ENCODE measurements at places on chromosomes 3 and 15.

DNA sequence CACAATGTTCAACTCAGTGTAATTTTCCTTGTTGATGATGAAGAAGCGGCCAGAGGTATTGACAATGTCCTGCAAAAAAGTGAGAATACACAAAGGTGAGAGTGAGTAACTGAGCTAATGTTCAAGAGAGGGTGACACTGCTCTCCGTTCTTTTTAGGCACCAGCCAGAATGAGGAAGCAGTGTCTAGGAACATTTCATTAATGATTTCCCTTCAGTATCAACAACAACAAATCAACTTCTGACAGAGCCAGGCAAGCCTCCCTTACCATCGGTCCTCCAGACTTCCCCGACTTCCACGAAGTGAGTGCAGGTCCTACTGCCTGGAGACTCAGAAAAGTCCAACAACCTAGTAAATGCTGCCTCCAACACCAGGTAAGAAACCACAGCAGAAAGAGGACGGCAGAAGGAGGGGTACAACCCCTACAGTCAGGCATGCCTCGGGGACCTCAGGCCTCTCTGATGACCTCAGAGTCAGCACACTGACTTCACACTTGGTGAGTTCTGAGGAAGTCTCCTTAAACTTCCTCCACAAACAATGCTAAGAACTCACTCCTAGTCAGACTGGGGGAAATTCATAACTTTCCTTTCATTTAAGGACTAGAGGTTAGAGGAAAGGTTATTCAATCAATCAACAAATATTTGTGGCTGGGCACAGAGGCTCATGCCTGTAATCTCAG lies 62.7 kb downstream of the NPTN start:
- DNase-seq, result no peak

GRCh38 chr3:66052721-66053549 lies 14.2 kb upstream of the MAGI1 start:
- DNase-seq, result no peak

- DNase-seq, result peak; percentile 85
Observed at GRCh38 chr3:123642182-123642956, 57.5 kb upstream of the HACD2 start.

GRCh38 chr15:64845831-64846595 lies 4.3 kb downstream of the PLEKHO2 start:
- DNase-seq, result no peak

DNA sequence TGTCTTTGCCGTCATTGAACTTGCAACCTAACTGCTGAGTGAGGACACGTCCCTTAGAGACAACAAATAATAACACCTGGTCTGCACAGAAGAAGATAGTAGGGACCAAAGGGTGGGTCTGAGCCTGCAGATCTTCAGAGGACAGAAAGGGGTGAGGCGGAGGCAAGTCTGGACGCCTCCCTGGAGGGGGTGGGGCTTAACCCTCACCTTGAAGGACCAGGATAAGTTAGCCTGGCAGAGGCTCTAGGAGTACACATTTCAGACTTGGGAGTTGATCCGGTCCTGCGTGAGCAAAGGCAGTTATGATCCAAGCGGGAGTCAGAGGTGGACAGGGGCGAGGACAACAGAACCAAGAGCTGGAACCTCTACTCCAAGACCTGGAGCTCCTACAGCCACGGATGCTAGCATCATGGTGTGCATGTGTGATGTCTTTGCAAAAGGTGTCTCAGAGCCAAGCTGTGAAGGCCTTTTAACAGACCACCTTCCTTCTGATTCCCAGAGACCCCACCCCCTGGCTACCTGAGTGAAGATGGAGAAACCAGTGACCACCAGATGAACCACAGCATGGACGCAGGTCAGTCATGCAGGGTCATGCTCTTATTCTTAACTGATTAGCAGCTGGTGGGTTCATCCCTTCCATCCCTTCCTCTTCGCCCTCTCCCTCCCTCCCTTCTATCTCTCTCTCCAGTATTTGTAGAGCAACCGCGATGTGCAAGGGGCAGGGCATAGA lies 88.0 kb downstream of the AAGAB start:
- DNase-seq, result no peak

DNA sequence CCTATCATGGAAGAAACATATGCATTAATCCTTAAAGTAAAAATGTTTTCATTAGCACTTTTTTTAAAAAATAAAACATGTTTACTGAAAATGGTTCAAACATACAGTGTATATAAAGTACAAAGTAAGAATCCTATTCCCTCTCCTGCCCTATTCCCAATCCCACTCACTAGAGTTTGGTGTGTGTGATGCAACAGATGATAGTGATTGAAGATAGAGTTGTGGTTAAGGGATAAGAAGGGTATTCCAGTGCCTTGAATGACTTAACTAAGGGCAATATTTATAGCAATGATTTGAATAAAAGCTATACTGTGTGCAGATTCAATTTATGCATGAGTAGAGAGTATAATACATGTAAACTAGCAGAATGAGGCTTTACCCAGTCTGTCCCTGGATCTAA lies 18.1 kb downstream of the ZNF280D start:
- no peak for DNase-seq

DNA sequence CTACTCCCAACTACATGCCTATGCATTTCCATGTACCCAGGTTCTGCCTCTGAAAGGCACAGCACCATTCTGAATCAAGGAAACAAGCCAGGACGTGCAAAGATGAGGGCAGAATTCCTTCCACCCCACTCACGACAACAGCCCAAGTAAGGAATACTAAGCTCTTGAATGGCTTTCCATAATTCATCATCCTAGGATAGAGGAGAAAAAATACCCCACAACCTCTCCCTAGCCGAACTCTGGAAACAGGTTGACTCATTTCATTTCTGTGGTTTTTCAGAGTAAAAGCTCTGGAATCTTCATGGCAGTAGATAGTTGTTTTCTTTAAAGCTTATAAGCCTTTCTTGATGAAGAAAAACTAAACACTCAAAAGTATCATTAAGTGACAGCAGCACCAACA lies 77.8 kb downstream of the PDZRN3 start:
- DNase-seq, result no peak

- no peak for DNase-seq
Observed at GRCh38 chr15:95874637-95875036, 455.9 kb upstream of the NR2F2 start.

GRCh38 chr3:97187771-97188170 lies 373.4 kb downstream of the EPHA6 start:
- no peak for DNase-seq

DNA sequence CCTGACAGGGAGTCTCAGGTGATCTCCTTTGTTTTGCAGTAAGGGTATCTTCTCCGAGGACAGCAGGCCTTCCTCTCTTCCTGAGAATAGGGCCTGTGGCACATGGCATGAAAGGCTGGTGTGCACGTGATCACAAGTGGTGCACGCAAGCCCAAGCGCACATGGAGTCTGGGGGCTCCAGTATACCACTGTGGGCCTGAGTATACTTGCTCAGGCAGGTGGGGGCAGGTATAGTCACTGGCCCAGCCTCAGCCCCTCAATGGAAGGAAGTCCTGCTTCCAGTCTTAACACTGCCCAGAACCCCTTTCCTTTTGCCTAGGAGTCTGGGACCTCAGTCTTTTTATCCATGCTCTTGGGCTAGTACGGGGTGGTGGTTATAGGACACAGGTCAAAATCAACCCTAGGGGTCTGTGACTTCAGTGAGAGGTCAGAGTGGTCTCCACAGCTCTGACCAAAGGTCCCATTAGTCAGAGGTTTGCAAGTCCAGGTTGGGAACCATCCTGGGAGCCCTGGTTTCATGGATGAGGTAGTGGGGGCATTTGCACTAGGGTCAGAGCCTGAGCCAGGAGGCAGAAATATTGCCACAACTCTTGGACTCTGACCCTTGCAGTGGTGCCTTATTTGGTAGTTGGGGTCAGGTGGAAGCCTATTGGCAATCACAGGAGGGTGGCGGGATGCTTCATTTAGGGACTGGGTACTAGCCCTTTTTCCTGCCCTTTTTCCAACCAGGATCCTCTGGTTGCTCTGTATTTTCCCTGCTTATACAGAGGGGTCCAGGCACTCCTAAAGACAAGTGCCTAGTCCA lies 823 bp upstream of the CCDC71 start:
- DNase-seq, result no peak

DNA sequence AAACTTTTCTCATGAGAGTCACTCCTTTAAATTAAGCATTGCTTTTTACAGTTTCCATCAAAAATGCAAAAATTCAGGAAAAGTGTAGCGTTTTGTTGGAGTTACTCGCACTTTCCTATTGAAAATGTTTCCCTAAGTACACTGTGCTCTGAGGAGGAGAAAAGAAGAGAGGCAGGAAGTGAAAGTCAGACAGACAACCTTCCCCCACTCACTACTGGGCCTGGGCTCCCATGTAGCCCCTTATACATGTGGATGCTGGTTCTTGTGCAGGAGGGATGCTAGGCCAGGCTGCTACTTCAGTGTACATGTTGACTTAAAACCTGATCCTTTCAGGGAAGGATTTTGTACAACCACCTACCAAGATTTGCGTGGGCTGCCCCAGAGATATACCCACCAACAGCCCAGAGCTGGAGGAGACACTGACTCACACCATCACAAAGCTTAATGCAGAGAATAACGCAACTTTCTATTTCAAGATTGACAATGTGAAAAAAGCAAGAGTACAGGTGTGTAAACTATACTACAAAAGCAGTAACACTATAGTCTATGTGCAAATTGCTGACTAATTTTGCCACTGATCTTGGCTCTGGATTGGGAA lies 15.1 kb downstream of the KNG1 start:
- no peak for DNase-seq

- DNase-seq, result no peak
Observed at GRCh38 chr3:57855943-57856342, 99.8 kb downstream of the SLMAP start.

GRCh38 chr3:88767746-88768145 lies 339.7 kb upstream of the EPHA3 start:
- DNase-seq, result no peak

- DNase-seq, result no peak
Observed at GRCh38 chr15:85419161-85419560, 38.8 kb downstream of the AKAP13 start.

DNA sequence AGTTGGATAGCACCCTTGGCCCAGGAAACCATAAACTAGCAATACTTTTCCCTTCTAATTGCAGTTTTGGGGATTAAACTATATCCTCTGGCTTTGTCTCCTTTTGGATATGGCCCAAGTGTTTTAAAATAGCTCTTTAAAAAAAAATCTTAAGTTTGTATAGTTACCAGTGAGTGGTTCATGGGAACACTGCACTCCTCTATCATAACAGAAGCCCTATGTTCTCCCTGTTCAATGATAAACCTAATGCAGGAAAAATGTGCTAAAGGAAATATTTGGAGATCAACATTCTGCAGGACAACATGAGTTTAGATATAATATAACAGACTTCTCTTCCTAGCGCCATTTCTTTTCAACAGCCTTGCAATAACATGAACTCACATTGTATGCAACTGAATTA lies 13.1 kb downstream of the MRPL47 start:
- DNase-seq, result no peak

DNA sequence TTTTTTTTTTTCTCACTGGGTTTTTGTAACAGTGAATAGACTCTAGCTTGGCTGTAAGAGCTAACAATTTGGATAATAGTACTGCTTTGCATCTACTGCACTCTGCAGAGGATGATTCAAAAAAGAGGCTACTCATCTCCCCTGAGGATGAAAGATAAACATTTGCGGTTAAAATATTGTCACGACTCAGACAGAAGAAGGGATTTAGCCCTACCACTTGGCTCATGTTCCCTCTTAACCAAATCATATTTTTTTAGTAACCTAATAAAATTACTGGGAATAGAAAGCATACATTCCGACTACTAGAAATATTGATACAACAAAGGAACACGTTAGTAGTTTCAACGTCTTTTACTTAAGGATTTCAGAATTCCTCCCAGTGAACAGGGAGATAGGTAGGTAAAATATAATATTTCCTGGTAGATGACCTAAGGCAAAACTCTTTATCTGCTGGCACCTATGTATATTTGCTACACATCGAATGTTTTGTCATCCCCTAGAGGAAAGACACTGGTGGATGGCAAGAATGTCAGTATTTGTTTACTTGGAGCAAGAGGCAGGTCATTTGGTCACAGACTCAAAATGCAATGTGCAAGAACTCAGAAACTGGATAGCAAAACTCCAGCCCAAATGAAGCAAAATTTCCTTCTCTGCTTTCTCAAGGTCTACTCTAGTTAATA lies 110.8 kb downstream of the GREM1 start:
- DNase-seq, result no peak

DNA sequence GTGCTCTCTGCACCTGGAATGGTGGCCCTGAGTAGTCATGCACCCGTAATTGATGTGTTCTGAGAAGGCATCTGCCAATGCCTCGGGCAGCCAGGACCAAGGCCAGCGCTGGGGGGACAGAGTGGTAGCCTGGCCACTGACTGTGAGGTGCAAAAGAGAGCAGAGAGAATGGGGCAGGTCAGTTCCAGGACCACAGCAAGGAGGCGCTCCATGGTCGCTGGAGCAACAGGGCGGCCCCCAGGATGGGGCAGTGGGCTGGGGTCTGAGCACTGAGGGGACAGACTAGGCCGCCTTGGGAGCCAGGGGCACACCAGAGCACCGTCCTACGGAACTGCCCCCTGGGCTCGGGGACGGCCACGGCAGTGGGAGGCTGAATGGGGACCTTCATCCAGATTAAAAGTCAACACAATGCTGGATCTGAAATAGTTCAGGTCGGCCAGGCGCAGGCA lies 48.3 kb upstream of the IQSEC1 start:
- DNase-seq, result no peak

DNA sequence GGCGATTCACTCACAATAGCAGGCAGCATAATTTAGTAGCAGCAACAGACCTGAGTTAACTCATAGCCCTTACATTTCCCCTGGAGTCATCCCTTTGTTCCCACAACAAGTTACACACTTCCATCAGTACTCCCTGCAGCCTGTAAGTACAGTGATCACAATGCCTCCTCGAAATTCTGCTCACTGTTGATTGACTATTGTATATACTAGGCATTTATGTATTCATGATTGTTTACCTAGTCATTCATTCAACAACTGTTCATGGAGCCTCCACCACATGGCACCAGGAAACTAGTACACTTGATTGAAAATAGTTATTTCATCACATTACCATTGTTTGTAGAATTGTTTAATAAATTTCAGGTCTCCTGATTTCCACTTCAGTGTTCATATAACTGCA lies 71.4 kb upstream of the P3H2 start:
- no peak for DNase-seq

GRCh38 chr3:40718681-40719080 lies 193.9 kb downstream of the ZNF621 start:
- DNase-seq, result peak; percentile 41

DNA sequence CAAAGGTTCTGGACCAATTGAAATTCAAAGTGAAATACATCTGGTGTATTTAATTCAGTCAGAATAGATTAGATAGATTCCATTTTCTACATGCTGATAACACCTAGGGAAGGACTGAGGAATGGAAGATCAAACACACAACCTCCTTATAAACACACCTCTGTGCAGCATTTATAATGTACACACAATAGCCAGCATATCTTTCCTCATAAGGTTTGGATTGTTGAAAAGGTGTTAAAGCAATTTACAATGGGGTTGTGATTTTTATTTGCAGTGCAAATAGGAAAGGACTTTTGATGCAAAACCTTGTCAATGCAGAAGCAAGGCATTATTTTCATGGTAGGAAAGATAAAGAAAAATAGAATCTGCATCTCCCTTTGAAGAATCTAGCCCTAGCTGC lies 448.9 kb upstream of the KCNMB2 start:
- no peak for DNase-seq
